A549 treated with dexamethasone at 1 μM for 4 hours (cell line): ENCODE measurements at places on chromosomes 4 and X. TPM values are rescaled to one million over a fixed set of nuclear protein-coding genes. Genes with fewer than 3 reads are reported as not detected.

KLHL4 gene
- 5.2 to 7.7 TPM (median 7.0 TPM) in 5 replicates for total RNA-seq

CT83 gene
- total RNA-seq: not detected in 5 replicates

RNF175 gene
- not detected in 5 replicates for total RNA-seq

SMR3B gene
- not detected in 5 replicates for total RNA-seq

FGFBP1 gene
- total RNA-seq: 2.2 to 2.5 TPM (median 2.3 TPM) in 5 replicates

IL9R gene
- total RNA-seq: 0.08 to 0.28 TPM (median 0.16 TPM) in 5 replicates

CSAG3 gene
- total RNA-seq: not detected in 5 replicates

HSFX3 gene
- total RNA-seq: not detected in 5 replicates

FAAH2 gene
- total RNA-seq: 0.06 to 0.19 TPM (median 0.16 TPM) in 5 replicates

MAGED4B gene
- 8.3 to 16.4 TPM (median 10.3 TPM) in 5 replicates for total RNA-seq

GRIA2 gene
- not detected in 5 replicates for total RNA-seq

LINC00632 gene
- 1.3 to 1.7 TPM (median 1.4 TPM) in 5 replicates for total RNA-seq

CACNA1F gene
- total RNA-seq: not detected in 5 replicates

TCEAL2 gene
- not detected in 5 replicates for total RNA-seq

RBM46 gene
- total RNA-seq: not detected in 5 replicates

HAUS7 gene
- total RNA-seq: 43.8 to 52.0 TPM (median 45.5 TPM) in 5 replicates

HHIP gene
- 0.49 to 1.4 TPM (median 0.66 TPM) in 5 replicates for total RNA-seq

PNMA6F gene
- not detected in 5 replicates for total RNA-seq

PRDM5 gene
- total RNA-seq: 2.9 to 5.1 TPM (median 4.4 TPM) in 5 replicates

RADX gene
- total RNA-seq: 0.05 to 0.17 TPM (median 0.12 TPM) in 4 of 5 replicates, not detected in the other

ERVMER34-1 gene
- 0.42 to 0.54 TPM (median 0.48 TPM) in 5 replicates for total RNA-seq

AR gene
- total RNA-seq: 2.8 to 4.3 TPM (median 3.6 TPM) in 5 replicates

MAGEA11 gene
- total RNA-seq: not detected in 5 replicates

TECRL gene
- not detected in 5 replicates for total RNA-seq
